GM04504 (cell line): ENCODE measurements at places on chromosomes 12 and 14.

GRCh38 chr12:67520606-67521005 is 127.9 kb upstream of the DYRK2 start:
- no peak for DNase-seq

DNA sequence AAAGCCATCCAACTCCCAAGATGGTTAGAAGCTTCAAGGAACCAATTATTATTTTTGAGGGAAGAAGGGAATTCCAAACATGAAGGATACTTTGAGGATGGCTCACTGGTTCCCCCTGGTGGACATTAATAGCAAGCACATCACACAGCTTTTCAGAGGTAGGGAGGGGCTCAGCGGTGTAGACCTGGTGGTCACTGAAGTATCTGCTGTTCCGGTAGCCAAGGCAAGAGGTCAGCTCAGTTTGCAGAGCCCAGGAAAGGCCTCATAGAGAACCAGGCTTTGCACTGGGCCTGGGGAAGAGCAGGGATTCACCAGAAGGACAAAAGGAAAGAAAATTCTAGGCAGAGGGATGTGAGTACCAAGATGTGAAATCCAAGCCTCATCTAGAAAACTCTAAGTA is 118.7 kb downstream of the KSR2 start:
- DNase-seq: no peak

DNA sequence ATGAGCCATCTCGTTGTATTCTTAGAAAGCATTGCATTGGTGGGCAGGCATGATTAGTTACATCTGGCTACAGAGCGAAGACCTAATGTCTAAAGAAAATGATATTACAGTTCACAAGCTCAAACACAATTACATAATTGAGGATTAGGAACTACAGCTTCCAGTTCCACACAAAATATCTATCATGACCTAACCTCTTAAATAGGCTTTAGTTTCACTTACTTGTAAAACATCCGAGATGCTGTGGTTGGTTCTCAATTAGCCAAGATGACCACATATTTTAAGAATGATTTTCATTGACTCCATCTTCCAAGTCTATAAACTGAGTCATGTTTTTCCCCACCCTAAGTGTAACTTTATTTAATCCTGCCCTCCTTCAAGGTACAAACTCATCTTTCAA is 69.5 kb downstream of the LRIG3 start:
- peak; percentile 48 for DNase-seq

DNA sequence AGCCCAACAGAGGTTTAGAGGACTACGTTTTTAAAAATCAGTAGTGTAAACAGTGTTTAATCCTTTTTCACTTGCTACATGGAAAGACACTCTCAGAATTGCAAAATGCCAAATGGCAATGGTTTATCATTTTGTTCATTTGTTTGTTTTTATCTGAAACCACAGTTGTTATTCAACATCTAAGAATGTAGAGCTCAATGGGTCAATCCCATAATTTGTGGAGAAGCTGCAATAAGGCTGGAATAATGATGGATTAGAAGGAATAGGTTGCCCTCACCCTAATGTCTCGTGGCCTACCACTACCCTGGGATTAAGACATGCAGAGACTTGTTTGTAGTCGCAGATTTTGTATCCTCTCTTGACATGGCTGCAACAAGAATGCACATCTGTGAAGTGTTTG is 115.7 kb downstream of the LLPH start:
- peak; percentile 28 for DNase-seq

DNA sequence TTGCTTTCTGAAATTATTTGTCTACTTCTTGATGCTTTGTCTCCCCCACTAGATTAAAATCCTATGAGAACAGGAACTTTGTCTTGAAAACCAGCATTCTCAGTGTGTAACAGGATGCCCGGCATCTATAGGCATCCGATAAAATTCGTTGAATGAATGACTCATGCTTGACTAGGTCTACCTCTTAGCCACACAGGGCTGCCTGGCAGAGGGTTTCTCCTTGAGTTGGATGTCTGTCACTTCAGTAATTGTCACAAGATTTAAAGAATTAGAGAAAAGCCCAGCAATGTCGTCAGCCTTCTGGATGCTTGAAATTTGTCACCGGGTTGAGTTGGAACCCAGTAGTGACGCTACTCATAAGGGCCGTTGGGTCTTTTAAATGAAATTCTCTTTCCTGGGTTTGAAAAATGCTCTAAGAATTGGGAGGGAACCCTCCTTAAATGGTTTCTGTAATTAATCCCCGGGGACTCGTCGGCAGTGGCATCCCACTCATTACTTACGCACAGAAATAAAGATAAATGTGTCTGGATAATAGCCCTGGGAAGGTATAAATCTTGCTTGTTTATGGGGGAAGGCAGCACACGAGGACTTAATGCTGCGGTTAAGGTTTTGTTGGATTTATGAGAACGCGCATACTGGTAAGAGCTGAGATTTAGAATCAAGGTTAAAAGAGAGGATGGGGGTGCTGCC is 194.1 kb downstream of the AACS start:
- no peak for DNase-seq

DNA sequence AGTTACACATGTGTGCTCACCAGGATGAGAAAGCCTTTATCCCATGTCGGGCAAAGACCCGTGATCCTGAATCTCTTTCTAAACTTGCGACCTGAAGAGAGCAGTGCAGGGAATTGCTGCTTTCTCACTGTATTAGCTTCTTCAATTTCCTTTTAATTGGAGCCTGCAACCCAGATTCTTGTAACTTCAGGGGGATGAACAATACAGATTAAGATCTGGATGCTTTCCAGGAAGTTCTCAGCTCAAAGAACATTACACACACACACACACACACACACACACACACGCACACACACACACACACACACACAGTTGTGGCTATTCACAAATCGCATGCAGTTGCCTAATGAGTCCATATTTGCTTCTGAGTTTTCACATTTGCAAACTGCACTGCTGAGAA is 268.3 kb downstream of the NPAS3 start:
- DNase-seq: no peak

- DNase-seq: no peak
These were observed 25.8 kb downstream of the GALNT16 start for GRCh38 chr14:69285661-69286255.

- no peak for DNase-seq
These were observed 11.2 kb downstream of the PRPF39 start for GRCh38 chr14:45095143-45095542.

DNA sequence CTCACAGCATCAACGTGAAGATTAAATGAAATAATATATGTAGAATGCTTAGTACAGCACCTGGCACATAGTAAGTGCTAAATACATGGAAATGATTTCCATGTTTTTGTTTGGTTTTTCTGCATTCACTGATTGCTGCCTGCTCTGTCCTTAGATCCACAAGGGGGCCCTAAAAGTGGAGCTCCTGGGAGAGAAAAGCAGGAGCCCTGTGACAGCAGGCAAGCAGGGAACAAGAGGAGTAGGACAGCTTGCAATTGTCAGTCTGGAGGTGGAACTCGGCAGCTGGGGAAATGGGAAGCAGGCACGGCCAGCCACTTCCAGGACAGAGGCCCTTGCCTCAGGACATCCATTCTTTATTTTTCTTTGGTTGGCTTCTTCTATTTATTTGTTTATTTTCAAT is 292.9 kb downstream of the BMP4 start:
- peak; percentile 3 for DNase-seq

DNA sequence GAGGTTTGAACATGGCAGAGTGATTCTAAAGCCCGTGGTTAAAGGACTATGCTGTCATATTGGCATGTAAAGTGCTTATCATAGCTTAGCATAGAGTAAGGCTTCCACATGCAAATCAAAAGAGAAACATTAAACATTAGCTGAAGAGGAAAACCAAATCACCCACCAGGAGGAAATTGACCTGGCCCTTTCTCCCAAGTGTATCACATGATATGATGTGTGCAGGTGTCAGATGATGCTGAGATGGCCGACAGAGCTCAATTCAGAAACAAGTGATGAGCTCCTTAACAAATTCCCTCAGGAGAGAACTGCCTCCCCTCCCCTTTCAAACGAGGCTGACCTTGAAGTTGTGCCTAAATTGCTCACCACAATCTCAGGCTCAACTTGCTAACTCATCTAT is 217.1 kb upstream of the BTG1 start:
- no peak for DNase-seq

DNA sequence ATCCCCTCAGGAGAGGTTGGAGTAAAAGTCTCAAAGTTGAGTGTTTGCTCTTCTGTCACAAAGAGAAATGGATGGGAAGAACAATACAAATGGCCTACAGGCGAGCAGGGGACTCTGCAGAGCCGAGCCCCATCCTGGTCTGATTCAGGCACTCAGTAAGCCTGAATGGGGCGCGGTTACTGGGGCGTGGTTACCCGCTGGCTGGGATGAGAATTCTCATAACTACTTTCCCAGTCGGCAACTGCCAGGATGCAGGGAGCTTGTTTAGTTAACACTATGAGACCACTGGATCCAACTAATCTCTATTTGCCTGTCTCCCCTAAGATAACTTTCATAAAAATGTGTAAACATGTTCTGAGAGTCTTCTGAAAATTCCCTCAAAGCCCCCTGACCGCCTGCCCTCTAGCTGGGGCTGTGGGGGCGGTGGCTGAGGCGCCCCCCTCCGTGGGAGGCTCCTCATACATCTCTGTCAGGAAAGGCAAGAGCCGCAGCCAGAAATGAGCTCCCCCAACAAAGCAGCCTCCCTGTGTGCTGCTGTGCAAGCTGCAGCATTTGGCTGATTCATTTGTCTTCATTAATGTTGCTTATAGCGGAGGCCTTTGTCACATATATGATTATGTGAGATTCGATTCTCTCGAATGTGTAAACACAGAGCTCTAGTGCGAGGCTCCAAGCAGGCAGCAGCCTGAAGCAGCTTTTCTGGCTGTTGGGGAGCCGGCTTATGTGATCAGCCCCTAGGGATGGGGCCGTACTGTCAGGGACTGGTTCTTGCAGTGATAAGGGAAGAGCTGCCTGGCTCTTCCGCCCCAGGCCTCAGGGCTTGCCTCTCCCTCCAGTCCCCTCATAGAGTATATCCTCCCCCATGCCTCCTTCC is 126.1 kb upstream of the ARHGAP5 start:
- no peak for DNase-seq

- no peak for DNase-seq
These were observed 1.4 kb upstream of the RAB35 start for GRCh38 chr12:120117961-120118320.

GRCh38 chr14:102777711-102778337 is 575 bp downstream of the TRAF3 start:
- no peak for DNase-seq

GRCh38 chr14:68446243-68447040 is 346.4 kb downstream of the ZFP36L1 start:
- no peak for DNase-seq

DNA sequence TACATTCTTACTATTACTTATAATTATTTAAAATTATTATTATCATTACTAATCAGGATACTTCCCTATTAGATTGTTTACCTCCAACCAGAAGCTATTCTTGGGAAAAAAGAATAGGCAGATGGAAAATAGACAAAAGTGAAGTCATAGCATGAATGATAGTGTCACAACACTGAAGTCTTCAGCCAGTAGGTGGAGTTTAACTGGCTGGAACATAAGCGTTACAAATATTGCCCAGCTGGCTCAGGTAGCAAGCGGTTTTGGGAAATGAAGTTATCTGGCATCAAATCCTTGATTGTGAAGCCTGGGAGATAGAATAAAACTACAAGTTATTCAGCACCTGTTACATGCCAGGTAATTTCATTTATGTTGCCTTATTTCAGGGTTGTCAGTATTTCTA is 762.9 kb downstream of the C12orf50 start:
- no peak for DNase-seq

- DNase-seq: no peak
These were observed 196.5 kb downstream of the DUSP6 start for GRCh38 chr12:89155826-89156225.

- DNase-seq: no peak
These were observed 19.5 kb upstream of the NUBPL start for GRCh38 chr14:31541702-31542101.

GRCh38 chr12:96872961-96873360 is 34.1 kb upstream of the NEDD1 start:
- peak; percentile 57 for DNase-seq

GRCh38 chr12:43761500-43761899 is 2.7 kb downstream of the IRAK4 start:
- no peak for DNase-seq
